ENCODE measurements at places on chromosomes 1 and 21.

GRCh38 chr1:199403531-199404116 is 623.9 kb upstream of the NR5A2 start:
- no peak overlapping the region for H3K4me3 ChIP-seq
- no peak overlapping the region for H3K27ac ChIP-seq
- no peaks in the 10 kb centered on the region for H3K4me1 ChIP-seq
- no peaks in the 10 kb centered on the region for H3K27me3 ChIP-seq
- H3K36me3 ChIP-seq, result no peaks in the 10 kb centered on the region

DNA sequence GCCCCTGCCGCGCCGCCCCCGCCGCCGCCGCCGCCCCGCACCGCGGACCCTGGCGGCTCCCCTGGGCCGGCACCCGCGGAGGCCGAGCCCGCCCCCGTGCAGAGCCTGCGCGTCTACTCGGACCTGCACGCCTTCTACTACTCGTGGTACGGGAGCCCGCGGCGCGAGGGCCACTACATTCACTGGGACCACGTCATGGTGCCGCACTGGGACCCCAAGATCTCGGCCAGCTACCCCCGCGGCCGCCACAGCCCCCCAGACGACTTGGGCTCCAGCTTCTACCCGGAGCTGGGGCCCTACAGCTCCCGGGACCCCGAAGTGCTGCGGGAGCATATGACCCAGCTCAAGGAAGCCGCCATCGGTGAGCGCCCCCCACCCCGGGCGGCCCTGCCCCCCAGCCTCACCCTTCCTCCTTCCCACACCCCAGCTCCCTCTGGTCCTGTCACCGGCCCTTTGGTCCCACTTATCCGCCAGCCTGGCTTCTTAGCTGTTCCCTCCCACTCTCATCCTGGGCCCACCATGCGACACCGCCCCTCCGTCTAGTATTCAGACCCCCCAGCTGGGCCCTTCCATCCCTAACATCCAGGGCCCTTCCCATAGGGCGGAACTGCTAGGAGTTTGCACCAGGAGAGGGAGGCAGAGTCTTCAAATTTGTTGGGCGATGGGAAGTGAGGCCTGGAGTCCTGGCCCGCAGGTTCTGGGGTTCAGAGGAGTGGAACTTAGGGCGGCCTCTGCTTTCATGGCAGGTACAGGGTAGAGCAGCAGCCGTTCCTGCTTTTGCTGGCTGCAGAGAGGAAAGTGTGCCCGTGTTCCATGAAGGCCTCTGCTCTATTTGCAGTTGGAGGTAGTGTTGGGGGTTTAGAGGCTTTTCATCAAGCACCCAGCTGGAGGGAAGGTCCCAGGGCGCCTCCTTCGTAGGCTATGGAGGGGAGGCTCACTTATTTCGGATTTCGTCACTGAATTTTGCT is 1.0 kb downstream of the MANEAL start:
- no peak overlapping the region for H3K27ac ChIP-seq
- H3K36me3 ChIP-seq, result peaks cover 1% of the 10 kb centered on the region
- H3K27me3 ChIP-seq, result no peaks in the 10 kb centered on the region
- peak overlapping the region; percentile 84 for H3K4me3 ChIP-seq
- H3K4me1 ChIP-seq, result peaks cover 14% of the 10 kb centered on the region

GRCh38 chr1:206809504-206810084 is 37.3 kb upstream of the IL10 start:
- DNase-seq, result no peak
- H3K4me1 ChIP-seq, result no peaks in the 10 kb centered on the region
- H3K4me3 ChIP-seq, result no peak overlapping the region
- no peak overlapping the region for H3K27ac ChIP-seq
- no peaks in the 10 kb centered on the region for H3K27me3 ChIP-seq

DNA sequence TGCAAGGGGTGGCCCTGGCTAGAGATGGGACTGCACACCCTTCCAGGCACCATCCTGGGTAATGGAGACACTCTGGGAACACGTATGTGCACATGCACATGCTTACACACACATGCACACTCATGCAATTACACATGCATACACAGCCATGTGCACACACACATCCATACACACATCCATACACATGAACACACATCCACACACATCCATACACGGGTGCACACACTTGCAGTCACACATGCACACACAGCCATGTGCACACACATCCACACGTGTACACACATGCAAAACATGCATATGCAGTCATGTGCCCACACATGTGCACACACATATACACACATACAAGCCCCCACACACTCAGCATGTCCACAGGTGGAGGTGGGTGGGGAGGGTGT is 22.3 kb upstream of the POFUT2 start:
- no peak overlapping the region for H3K4me3 ChIP-seq
- DNase-seq, result no peak
- H3K4me1 ChIP-seq, result peaks cover 14% of the 10 kb centered on the region
- H3K36me3 ChIP-seq, result no peaks in the 10 kb centered on the region
- H3K27me3 ChIP-seq, result no peaks in the 10 kb centered on the region

DNA sequence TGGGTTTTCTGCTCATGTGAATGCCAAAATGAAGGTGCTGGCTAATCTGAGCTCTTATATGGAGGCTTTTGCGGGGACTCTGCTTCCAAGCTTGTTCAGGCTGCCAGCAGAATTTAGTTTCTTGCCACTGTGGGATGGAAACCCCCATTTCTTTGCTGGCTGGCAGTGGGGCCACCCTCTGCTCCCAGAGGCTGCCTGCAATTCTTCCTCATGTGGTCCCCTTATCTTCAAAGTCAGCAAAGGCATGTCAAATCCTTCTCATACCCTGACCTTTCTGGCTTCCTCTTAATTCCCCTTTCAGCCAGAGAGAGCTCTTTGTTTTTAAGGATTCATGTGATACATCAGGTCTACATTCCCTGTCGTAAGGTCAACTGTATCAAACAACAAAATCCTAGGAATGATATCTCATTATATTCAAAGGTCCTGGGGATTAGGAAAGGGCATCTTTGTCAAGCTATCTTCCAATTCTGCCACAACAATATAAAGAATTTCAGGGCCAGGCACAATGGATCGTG is 5.2 kb upstream of the GPR161 start:
- no peaks in the 10 kb centered on the region for H3K27me3 ChIP-seq
- no peaks in the 10 kb centered on the region for H3K36me3 ChIP-seq
- DNase-seq, result no peak
- H3K4me3 ChIP-seq, result no peak overlapping the region

GRCh38 chr1:174794861-174795260 is 204.9 kb upstream of the CACYBP start:
- H3K4me3 ChIP-seq, result no peak overlapping the region
- no peak for DNase-seq
- no peaks in the 10 kb centered on the region for H3K27me3 ChIP-seq
- no peaks in the 10 kb centered on the region for H3K36me3 ChIP-seq
- H3K4me1 ChIP-seq, result no peaks in the 10 kb centered on the region

DNA sequence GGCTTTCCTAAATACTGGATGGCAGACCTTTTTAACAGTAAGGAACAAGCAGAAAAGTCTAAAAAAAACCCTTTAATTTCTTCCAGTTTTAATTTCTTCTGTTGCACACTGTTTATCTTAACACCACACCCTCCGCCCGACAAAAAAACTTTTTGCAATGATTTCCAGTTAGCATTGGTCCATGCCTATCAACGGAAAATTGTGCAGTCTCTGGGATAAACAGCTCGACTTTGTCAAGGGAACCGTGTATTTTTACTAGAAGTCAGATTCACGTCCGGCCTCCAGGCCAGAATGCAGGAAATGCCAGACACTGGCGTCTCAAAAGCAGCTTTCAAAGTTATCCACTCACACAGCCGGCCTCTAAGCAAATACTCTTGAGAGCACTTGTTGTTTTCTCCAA is 378 bp upstream of the NUP210L start:
- peaks cover 38% of the 10 kb centered on the region for H3K36me3 ChIP-seq
- H3K27me3 ChIP-seq, result no peaks in the 10 kb centered on the region
- no peak for DNase-seq
- peaks cover 30% of the 10 kb centered on the region for H3K4me1 ChIP-seq
- H3K4me3 ChIP-seq, result no peak overlapping the region

DNA sequence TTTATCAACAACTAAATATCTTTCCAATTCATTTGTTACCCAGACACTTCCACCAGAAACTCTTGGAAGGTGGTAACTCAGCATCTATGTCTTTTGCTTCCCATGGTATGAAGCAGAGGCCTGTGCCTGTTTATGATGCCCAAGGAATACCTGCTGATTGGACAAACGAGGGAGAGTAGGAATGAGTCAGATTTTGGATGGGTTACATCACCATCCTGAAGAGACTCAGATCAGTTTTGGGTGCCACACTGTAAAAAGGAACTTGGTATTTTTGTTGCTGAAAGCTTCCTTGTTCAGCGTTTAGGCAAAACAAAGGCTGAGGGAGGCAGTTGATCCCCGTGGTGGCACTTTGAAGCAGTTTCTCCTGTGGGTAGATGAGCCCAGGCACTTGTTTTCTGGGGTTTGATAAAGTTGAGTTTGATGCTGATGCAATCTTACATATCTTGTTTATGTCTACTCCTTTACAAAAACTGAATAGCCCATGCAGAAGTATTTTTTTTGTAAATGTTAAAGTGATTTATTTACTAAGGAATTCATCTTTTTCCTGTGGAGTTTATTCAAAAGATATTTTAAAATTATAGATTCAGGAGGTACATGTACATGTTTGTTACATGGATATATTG is 26.7 kb upstream of the CYP4X1 start:
- H3K27ac ChIP-seq, result no peak overlapping the region
- no peaks in the 10 kb centered on the region for H3K36me3 ChIP-seq
- H3K4me3 ChIP-seq, result no peak overlapping the region
- H3K27me3 ChIP-seq, result no peaks in the 10 kb centered on the region
- no peaks in the 10 kb centered on the region for H3K4me1 ChIP-seq
- DNase-seq, result no peak

DNA sequence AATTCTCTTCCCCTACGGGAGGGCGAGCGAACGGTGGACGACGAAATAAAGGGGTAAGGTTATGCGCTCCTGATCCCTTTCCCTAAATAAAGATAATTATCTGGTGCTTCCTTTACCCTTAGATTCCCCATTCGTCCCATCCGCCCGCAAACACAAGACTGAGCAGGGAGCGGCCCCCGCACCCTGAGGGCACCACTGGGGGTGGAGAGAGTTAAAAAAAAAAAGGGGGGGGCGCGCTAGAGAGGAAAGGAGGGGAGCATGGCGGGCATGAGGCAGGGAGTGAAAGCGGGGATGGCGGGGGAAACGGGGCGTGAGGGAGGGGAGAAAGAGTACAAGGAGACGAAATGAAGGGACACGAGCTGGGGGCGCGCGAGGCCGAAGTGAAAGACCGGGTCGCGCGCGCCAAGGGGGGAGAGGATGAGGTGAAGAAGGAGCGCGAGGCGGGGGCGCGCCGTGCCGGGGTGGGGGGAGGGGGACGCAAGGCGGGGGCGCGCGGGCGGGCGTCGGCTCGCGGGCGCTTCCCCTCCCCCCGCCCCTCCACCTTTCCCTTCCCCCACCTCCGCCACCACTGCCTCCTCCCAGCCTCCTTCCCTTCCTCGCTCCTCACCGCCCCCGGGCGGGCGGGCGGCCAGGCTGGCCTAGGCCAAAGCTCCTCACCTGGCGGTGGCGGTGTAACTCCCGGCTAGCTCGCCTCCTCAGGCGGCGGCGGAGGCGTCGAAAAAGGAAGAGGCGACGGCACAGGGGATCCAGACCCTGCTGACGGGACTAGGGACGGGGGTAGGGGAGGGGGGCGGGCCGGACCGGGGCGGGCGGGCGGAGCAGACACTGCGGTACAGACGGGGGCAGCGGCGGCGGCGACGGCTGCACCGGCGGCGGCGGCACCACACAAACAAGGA is 448 bp downstream of the GATAD2B start:
- DNase-seq, result no peak
- H3K27ac ChIP-seq, result peak overlapping the region; percentile 88
- H3K4me3 ChIP-seq, result peak overlapping the region; percentile 86
- H3K4me1 ChIP-seq, result peaks cover 28% of the 10 kb centered on the region

DNA sequence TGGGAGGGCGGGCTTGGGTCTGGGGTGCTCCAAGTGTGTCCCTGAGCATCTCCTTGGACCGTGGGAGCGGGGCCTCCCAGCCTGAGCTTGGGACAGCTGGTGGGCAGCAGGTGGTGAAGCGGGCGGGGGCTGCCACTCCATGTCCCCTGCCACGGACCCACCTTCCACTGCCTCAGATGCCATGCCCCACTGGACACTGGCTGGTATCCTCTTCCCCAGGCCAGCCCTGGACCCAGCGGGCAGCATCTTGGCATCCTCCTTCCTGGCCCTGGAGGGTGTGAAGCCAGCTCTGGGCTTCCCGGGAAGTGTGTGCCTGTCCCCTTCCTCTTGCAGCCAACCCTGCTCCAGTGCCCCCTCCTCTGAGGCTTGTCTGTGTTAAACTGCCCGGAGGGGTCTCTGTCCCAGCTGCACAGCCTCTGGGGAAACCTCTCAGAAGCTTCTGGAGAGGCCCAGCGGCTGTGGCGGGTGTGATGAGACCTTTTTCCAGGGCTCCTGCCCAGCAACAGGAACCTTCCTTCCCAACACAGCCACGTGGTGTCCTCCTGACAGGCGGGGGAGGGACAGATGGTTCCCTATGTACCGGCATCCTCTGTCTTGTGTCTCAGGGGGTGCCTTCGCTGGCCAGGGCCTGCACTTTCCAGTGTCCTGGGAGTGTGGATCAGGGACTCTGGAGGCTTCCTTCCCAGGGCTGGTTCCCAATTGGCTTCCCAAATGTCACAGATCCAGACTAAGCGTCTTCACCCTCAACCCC is 81.6 kb upstream of the DISP3 start:
- no peaks in the 10 kb centered on the region for H3K36me3 ChIP-seq
- no peaks in the 10 kb centered on the region for H3K27me3 ChIP-seq
- no peaks in the 10 kb centered on the region for H3K4me1 ChIP-seq
- H3K27ac ChIP-seq, result no peak overlapping the region
- DNase-seq, result no peak

GRCh38 chr1:100188617-100189016 is 10.6 kb upstream of the LRRC39 start:
- no peak overlapping the region for H3K27ac ChIP-seq
- no peak overlapping the region for H3K4me3 ChIP-seq
- H3K36me3 ChIP-seq, result no peaks in the 10 kb centered on the region
- no peaks in the 10 kb centered on the region for H3K27me3 ChIP-seq

DNA sequence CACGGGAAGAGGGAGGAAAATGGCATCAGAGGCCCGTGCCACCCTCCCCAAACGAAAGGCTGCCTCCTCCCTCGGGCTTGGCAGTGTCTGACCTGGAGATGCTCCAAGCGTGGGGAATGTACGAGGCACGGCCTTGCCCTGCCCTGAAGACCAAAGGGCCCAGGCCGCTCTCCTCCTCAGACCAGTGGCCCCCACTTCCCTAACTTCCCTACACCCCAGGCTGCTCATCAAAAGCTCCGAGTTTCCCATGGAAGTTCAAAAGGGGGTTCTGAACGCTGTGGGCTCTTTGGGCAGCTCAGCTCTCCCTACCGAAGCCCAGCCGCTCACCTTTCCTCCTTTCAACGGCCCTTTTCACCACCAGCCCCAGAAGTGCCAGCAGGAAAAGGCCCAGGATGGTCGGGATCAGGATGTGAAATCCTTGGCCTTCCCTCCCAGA is 11.8 kb downstream of the FCMR start:
- H3K4me1 ChIP-seq, result no peaks in the 10 kb centered on the region
- peak overlapping the region; percentile 65 for H3K4me3 ChIP-seq
- H3K27me3 ChIP-seq, result peaks cover 10% of the 10 kb centered on the region
- no peaks in the 10 kb centered on the region for H3K36me3 ChIP-seq
- DNase-seq, result no peak
- no peak overlapping the region for H3K27ac ChIP-seq

Data from ascending aorta (tissue), 2 donors.